Activated effector memory CD4-positive, alpha-beta T cell treated with Interleukin-2 at 50 U/mL for 16 hours (primary cell): ENCODE measurements at places on chromosomes 1 and 21.
A peak's percentile ranks its signal among the peaks of the same experiment; 100 is the strongest.

GRCh38 chr1:226782845-226783601 lies 43.9 kb upstream of the ITPKB start:
- DNase-seq: no peak

DNA sequence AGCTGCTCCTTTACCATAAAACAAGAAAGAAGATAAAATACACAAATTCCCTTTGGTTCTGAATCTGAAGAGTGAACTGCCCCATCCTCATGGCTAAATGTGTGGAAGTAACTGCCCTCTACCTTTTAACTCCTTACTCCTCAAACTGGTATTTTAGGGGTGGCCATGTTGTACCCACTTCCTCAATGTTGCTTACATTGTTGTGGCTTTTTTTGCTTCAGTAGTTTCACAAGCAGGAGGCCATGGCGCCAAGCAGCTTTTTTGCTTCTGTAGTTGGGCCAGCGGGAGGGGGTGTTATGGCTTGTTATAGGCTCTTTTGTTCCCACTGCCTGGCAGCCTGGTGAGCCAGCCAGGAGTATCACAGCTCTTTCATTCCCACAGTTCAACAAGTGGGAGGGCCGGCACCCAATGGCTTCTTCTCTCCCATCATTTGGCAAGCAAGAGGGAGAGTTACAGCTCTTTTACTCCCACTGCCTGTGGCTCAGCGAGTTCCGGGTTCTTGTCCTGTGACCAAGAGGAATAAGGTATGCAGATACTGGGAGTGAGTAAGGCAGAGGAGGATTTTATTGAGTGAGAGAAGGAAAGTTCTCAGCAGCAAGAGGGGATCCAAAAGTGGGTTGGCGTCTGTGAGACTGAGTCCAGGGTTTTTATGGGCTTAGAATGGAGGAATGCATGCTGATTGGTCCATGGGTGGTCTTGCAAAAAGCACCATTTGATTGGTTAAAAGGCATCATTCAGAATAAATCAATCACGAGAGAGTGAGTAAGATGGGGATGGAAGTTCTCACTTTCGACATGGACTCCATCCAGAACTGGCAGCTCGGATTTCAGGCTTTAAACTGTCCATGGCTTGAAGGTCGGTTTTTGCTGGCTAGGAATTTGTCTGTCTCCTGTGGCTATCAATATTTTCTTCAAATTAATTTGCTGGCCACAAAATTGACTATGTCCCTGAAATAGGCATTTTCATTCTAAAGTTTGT lies 429.6 kb downstream of the HLX start:
- no peak for DNase-seq

DNA sequence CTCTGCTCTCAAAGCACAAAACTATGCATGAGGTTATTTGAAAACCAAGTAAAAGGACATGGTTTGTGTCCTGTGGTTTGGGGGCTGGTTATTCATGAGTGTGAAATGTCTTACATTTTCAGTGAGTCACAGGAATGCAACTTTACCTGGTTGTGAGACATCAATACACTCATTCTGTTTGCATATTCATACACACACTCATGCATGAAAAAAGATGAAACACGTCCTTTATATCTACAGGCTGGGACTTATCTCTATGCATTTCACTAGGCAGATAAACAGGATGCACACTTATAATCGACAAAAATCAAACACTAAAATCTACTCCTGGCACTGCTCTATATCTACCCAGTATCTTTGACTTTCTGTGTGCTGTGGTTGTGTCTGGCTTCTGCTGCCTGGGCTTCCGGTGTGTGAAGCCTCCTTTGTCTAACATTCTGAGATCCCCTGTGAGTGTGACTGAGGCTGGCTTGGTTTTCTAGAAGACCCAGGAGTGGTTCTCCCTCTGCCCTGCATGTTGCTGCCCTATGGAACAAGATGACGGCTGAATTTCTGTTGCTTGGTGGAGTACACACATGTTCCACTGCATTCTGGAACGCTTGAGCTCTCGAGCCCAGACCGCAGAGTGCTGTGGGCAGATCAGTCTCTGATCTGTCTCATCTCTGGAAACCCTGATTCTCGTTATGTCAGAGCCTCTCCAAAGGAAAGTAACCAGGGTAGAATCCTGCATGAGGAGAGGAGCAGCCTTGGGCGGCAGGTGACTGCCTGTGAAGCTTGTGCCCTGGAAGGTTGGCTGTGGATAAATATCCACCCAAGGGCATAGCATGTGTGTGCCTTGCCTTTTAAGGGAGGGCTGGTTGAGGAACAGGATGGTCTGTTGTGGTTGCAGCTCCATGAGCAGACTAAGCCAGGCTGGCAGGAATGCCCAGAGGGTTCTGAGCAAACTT lies 19.7 kb upstream of the FASLG start:
- peak; percentile 56 for DNase-seq

GRCh38 chr1:9128166-9128519 lies 759 bp downstream of the GPR157 start:
- no peak for DNase-seq

DNA sequence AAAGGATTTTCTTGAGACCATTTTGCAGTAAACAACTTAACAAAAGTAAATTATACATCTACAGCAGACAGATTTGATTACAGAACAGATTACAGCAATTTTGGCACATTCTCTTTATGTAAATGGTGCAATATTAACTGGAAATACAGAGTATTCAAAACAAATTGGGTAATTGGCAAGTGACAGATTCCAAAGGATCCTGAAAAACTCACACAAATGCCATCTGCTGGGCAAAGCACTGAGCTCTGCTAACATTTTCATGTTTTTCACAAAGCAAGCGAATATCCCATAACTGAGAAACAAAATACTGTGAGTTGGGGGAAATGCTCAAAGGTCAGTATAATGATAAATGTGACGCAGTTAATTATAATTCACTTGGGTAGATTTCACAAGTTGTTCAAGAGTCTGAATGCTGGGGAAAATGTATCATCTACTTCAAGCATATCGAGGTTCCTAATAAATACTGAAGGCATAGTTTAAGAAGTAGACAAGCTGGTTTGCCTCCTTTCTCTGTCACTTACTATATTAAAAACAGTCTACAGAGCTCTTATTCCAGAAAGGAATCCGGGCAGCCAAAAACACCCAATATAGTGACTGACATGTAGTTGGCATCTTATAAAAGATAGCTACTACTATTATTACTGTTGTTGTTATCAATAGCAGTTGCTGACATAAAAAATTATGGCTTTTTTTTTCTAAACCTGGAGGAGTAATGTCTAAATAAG lies 75.8 kb upstream of the SDC3 start:
- DNase-seq: no peak

DNA sequence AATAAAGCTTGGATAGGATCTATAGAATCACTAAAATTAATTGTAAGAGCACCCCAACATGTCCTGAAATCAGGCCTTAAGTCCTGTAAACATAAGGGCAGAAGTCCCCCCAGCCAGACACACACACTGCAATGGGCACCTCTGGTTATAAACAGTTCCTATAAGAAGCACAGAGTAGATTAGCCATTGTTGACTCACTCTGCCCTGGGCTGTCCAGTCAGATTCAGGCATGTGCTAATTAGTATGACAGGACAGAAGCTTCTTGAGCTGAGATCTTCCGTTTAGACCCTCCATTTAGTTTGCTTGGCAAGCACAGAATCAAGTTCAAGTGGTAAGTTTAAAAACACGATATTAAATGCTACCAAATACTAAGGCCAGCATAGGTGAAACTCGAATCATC lies 11.8 kb upstream of the DENND1B start:
- DNase-seq: no peak

- DNase-seq: no peak
These were observed 1.8 kb downstream of the RERE start for GRCh38 chr1:8815582-8816151.

- DNase-seq: no peak
These were observed 10.3 kb downstream of the CPLANE2 start for GRCh38 chr1:16226490-16227179.

- no peak for DNase-seq
These were observed 5.6 kb upstream of the DEGS1 start for GRCh38 chr1:224177356-224177999.

GRCh38 chr1:60865166-60865565 lies 217.2 kb upstream of the NFIA start:
- DNase-seq: no peak

- no peak for DNase-seq
These were observed 283.3 kb upstream of the ST6GALNAC5 start for GRCh38 chr1:76583875-76584477.

DNA sequence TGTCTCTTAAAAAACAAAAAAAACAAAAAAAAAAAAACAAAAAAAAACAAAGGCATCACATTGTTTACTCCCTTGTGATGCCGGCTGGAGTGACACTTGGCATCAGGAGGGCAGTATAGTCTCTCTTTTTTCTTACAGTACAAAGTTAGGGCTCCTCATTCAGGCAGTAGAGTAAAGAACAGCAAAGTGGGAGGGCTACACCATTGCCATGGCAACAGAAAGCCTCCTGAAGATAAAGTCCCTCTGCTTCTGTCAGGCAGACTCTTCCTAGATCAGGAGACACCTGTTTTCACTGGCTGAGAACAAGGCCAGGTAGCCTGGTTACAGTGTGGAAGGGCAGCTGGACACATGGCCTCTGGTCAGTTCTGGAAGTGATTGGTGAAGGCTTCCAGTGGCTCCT lies 41.3 kb upstream of the RAB3GAP2 start:
- no peak for DNase-seq

- no peak for DNase-seq
These were observed 27.7 kb downstream of the S100A6 start for GRCh38 chr1:153507926-153508583.

DNA sequence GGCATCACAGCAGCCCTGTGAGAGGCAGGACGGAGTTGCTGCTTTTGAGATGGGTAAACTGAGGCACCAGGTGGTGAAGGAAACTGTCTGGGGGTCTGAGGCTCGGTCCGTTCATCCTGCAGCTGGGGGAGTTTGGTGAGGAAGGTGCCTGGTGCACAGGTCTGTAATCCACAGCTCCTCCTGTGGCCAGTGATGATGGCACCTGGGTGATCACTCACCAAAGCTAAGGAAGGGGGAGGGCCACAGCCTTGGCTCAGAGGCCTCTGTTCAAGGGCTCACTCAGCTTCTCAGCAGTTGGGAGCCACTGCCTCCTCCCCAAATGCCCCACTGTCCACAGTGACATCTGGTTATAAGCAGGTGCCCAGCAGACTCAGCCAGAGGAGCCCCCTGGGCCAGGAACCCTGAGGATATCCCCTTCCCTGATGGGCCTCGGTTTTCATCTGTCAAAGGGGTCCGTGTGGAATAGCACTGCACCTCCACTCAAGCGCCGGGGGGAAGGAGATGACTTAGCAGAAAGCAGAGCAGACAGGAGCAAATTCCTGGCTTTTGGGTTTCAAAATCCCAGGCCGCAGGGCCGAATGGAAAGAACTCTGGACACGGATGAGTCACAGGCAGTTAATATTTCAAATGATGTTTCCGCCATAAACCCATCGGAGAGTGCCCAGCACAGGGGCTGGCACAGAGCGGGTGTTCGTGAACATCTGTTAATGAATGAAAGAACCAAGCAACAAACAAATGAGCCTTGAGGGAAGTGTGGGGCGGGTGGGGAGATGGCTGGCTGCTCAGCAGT lies 82.8 kb downstream of the DMRTB1 start:
- DNase-seq: no peak

DNA sequence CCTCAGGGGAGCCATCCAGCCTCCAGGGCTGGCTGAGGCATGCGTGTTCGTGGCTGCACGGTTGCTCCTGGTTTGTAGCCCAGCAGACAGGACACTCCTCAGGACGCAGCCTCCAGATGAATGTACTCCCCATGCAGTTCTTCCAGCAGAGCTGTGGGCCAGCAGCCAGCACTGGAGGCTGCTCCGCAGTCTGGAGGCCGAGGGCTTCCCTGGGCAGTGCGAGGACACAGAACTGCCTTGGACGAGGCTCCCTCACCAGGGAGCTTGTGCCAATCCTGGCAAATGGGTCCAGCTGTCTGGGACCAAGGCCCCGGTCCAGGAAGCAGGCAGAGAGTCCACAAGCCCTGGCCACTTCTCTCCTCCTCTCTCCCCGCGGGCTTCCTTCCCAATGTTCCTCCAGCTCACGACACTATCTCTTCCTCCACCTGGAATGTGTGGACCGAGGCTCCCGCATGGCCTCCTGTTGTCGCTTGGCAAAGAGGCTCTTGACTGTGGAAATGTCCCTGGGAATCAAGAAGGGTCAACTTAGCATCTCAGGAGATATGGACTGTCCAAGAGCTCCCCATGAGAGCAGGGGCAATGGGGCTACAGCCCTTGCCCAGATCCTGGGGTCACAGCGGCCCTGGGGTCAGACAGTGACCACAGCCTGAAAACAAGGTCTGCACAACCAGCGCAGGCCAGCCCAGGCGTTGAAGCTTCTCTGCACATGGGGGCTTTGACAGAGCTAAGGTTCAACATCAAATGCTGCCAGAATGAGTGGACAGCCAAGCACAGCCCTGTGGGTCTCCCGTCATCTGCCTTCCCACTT lies 5.3 kb downstream of the EDN2 start:
- DNase-seq: no peak

DNA sequence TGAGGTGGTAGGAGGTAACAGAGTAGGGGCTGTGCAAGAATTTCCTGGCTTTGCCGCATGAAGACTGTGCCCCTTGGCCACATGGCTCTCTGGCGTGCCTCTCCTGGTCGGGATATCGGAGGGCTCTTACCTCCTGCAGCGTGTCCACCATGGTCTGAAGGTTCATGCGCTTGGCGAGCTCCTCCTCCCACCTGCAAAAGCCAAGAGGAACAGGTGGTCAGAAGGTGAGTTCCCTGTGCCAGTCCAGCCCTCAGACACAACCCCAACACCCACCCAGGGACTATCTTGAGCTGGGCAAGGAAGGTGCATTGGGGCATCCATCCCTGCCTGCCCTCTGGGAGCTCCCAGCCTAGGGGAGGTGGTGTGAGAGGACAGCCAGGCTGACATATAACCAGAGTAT lies 18.6 kb upstream of the ALDH4A1 start:
- DNase-seq: no peak

DNA sequence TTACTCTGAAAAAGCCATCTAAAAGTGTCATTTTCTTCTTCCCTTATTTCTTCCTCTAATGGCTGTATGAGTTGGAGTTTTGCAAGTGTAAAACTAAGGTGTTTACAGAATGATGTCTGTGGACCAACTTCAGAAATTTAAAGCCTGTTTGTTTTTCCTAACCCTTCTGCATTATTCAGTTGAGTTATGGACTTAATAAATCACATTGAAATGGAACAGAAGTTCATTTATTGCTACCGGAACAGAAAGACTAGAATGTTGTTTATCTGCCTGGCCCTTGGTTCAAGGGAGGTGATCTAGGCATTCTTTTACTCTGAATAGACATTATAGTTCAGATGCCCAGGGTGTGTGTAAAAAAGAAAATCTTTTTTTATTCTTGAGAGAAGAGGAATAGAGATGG lies 24.8 kb downstream of the SYT14 start:
- DNase-seq: no peak

DNA sequence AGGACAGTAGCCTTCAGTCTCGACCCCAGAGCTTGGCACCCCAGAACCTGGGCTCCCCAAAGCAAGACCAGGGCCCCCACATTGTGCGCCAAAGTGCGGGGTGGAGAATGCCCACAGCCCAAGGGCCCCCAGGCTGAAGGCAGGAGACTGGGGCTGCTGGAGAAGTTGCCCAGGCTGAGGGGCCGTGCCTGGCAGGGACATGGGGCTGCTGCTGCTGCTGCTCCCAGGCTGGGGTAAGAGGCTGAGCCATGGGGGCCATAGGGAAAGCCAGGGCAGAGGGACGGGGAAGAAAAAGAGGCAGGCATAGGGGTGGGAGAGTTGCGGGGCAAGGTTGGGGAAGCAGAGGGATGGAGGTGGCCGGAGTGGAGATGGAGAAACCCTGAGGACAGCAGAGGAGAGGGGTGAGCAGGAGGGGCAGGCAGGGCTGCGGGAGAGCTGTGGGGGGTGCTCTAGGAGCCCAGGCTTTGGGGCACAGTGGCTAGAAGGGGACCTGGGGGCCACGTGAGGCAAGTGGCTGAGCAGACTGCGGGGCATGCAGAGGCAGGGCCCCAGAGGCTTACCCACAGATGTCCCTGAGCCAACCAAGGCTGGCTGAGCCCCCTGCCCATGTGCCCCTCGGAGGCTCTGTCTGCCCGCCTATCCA lies 18.9 kb downstream of the SLC27A3 start:
- no peak for DNase-seq
